Coronary artery (tissue), 2 donors: ENCODE measurements at places on chromosomes 16 and 17.

DNA sequence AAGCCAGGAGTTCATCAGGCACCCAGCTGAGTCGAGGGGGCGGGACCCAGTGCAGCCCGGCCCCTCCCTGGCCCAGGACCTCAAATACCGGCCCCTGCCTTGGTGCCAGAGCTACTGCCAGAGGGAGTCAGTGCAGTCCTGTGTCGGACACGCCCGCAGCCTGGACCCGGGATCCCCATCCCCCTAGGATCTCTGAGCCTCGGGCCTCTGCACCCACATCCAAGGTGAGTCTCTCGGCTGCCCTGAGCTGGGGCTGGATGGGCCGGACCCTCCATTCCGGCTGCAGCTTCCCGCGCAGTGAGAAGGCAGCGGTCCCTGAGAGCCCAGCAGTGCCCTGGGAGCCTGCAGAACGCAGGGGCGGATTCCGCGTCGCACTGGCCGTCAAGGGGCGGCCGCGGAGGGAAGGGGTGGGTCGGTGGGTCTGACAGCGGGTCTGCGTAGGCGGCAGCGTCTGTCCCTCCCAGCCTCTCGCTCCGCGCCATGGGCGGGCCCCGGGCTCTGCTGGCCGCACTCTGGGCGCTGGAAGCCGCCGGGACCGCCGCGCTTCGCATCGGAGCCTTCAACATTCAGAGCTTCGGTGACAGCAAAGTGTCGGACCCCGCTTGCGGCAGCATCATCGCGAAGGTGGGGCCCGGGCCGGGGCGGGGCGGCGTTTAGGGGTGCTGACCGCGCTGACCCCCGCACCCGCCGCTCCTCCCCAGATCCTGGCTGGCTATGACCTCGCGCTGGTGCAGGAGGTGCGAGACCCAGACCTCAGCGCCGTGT is at the start of gene DNASE1L2:
TSS of gene DNASE1L2 (plus strand) at position 108 of the 765 bp plus-strand sequence. CDS start at position 481, 373 bp downstream.
- DNase-seq, result no peak

GRCh38 chr17:79006794-79007503 is 2.6 kb downstream of the CANT1 start:
- no peak for DNase-seq

- DNase-seq, result no peak
Observed at GRCh38 chr17:814371-814770, 32.2 kb downstream of the MRM3 start.

GRCh38 chr16:83973581-83974385 is 5.7 kb downstream of the NECAB2 start:
- DNase-seq, result no peak

- DNase-seq, result no peak
Observed at GRCh38 chr16:19639986-19640421, 78.0 kb downstream of the KNOP1 start.

GRCh38 chr16:3388325-3388724 is 12.5 kb downstream of the ZSCAN32 start:
- DNase-seq, result no peak

DNA sequence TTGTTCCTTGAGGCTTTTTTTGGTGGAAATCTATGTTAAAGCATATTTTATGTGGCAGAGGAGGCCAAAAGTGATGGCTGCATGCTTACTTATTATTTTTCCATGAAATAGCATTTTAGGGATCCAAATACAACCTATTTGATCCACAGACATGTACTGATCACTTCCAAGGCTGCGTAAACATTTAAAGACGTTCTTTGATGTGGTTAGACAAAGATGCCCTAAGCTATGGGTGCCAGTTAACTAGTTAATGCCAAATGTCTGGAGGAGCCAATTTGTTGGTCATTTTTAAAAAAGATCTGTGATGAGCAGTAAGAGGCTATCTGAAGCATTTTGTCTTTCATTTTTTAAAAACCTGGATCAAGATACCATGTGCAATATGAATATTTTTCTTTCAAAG is 17.3 kb upstream of the PRKCA start:
- DNase-seq, result no peak

- DNase-seq, result peak; percentile 9
Observed at GRCh38 chr16:66300037-66300436, 66.5 kb upstream of the CDH5 start.

DNA sequence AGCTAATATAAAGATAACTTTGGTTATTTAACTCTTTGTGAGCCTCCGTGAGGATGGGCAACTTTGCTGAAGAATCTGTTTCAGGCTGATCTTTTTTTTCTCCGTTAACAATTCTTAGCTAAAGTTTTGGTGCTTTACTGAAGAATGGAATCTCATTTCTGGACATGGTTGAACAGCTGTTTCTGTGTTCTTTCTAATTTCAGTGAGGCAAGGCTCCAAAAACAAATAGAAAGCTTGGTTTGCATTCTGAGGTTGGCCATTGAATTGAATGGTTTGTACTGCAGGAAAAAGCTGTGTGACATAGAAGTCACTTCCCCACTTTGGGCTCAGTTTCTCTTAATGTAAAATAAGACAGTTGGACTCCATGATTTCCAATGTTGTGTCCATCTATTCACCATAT is 22.3 kb upstream of the HLF start:
- DNase-seq, result no peak

DNA sequence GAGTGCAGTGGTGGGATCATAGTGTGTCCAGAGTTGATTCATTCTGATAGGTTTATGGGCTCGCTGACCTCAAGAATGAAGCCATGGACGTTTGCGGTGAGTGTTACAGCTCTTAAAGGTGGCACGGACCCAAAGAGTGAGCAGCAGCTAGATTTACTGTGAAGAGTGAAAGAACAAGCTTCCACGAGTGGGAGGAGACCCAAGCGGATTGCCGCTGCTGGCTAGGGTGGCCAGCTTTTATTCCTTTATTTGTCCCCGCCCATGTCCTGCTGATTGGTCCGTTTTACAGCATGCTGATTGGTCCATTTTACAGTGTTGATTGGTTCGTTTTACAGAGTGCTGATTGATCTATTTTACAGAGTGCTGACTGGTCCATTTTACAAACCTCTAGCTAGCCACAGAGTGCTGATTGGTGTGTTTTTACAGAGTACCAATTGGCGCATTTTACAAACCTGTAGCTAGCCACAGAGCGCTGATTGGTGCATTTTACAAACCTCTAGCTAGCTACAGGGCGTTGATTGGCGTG is 17.5 kb downstream of the CACNG4 start:
- no peak for DNase-seq

DNA sequence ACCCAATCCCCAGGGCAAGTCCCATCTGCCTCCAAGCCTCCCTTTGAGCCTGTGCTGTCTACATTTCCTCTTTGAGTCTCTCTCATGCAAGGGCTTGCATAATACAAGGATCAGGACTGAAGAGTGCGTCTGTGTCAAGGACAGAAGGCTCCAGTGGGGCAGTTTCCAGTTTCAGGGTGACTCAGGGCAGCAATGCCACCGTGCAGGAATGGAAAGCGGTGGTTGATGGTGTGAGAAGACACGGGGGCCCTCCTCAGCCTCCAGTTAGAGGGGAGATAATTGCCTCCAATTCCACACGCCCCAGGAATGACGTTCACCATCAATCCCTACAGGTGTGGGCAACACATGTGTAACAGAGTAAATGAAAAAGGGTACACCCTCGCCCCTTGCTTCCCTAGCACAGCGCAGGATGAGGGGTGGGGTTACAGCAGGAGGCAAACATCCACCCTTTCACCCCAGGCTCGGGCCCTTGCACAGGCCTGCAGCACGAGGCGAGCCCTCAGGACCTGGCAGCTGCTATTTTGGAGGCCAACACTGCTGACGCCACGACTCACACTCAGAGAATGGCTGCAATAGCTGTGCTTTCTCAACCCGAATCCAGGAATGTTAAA is 24.8 kb upstream of the SLC25A19 start:
- DNase-seq, result no peak

DNA sequence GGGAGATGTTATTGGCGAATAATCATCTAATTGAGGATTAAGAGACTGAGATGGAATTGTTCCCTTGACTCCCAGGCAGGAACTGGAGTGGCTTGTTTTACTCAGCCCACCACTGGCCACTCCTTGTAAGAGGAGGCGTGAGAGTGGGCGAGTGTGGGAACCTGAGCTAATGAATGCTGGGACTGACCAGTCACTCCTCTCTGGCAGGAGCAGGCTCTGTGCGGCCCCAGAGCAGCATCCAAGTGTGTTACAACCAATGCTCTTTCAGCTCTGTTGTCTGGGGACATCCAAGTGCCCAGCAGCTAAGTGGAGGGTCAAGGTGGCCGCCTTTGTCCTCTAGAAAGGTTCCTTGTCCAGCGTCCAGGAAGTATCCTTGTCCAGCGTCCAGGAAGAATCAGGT is 739.9 kb downstream of the CDH8 start:
- DNase-seq, result no peak

DNA sequence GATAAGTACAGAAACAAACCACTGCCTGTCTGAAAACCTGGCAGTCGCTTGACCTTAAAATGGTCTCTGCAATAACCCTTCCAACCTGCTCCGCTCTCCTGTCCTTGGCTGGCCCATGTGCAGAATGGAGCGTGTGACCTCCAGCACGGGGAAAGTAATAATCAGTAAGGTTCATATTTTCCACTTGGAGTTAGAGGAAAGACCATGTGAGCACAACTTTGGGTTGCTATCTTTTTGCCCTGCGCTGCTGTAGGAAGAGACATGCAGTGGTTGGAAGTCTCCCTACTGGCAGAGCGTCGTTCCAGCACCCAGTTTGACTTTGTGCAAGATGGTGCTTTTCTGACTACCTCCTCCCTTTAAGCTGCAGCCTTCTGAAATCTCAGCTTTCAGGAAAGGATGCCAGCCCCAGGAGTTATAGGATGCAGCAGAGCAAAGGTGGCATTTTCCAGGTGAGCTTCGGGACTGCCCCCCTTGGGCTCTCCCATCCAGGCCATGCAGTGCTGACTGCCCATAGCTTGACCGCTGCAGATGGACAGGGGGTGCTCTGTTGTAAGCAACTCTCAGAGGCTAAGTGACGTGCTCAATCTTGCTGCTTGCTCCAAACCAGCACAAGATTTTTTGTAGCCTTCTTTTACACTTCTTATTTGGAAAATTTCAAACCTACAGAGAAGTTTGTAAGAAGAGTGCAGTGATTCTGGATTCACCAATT is 110.7 kb upstream of the NOL11 start:
- no peak for DNase-seq

GRCh38 chr17:15912416-15912955 is 32.4 kb upstream of the ADORA2B start:
- peak; percentile 22 for DNase-seq

DNA sequence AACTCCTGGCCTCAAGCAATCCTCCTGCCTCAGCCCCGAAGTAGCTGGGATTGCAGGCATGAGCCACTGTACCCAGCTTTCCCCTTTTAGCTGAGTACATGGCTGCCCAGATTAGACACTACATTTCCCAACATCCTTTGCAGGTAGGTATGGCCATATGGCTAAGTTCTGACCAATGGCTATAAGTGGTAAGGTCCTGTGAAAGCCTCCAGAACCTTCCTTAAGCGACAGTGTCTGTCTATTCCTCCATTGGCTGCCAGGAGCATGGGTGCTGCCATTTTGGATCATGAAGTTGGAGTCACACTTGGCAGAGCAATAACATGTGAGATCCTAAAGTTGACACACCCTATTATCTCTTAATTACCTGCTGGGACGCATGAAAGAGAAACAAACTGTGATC is 24.4 kb upstream of the CRHR1 start:
- no peak for DNase-seq

- DNase-seq, result no peak
Observed at GRCh38 chr16:11140098-11140375, 116.0 kb downstream of the SOCS1 start.

DNA sequence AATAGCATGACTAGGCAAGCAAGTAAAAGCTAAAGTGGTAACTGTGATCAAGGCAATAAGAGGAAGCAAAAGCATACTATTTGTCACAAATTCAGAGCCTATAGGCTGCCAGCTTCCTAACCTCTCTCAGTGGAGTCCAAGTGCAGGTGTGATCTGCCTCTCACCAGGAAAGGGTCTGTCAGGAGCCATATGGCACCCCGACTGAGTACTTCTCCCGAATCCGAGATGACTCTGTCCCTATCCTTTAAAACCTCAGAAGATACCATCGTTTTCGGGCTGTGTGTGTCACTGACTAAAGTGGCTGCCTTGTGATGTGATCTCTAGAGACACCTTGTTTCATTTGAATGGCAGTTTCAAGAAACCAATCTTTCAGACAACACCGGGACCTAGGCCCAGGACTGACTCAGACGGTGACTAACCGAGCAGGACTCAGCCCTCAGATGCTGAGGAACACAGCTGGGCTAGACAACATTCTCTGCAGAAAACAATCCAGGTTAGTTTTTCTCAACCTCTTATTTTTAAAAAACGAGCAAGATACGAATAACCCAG is 63.6 kb downstream of the SMG6 start:
- DNase-seq, result no peak

- no peak for DNase-seq
Observed at GRCh38 chr17:78390241-78391050, 12.0 kb downstream of the PGS1 start.

DNA sequence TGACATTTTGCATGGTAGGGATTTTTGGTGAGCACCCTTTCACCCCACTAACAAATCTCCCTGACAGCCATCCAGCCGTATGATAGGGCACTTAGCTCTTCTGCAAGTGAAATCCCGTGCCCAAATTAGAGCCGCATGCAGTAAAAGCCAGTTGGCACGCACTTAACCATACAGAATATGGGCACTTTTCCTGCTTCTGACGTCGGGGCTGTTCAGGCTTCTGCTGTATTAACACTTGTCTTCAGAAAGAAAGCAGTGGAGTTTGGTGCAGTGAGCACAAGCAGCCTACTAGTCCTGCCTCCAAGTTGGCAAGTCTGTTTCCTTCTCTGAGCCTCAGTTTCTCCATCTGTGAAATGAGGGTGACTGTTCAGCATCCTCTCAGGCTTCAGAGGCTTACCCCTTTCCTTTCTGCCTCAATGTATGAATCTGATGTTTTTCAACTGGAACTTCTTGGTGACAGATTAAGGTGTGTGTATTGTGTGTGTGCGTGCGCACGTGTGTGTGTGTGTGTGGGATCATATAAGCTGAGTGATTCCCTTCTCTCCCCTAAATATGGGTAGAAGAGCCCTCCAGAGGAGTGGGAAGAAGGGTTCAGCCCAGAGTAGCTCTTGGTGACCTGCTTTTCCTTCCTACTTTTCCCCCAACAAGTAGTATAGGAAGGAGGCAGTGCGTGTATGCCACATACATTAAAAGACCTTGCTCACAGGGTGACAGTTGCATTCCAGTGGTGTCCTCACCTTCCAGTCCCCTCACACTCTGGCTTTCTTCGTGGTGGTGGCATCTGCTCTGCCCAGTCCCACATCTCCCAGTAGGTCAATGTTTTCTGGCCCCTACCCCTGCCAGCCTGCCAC is 19.0 kb downstream of the IGF2BP1 start:
- no peak for DNase-seq

GRCh38 chr17:33183487-33184026 is 109.5 kb downstream of the ASIC2 start:
- no peak for DNase-seq

DNA sequence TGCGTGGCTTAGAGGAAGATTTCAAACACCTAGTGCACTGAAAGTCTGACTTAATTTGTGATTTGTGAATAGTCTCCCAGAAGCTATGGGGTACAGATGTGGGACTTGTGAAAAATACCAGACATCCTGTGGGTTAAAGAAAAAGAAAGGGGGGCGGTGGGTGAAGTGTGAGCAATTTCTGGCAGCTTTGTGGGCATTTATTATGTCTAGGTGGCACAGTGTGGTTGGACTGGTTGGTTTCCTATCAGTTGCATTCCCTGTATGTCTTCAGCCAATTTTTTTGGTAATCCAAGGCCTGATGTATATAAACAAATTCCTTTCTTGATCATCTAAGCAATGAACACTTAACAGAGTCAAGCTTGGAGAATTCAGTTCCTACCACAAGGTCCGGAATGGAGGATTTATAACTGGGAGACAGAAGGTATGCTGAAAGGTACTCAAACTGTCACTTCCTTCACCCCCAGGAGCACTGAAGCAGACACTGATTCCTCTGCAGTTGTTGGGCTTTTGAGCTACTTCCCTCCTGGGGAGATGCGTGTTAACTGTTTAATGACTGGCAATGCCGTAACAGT is 211.6 kb downstream of the WWOX start:
- DNase-seq, result no peak

- DNase-seq, result no peak
Observed at GRCh38 chr17:80636361-80637018, 91.9 kb downstream of the RPTOR start.
